Thoracic aorta (tissue), 2 donors: ENCODE measurements at places on chromosomes 3 and 15. TPM values are rescaled to one million over a fixed set of nuclear protein-coding genes. Genes with fewer than 3 reads are reported as not detected.
A peak's percentile ranks its signal among the peaks of the same experiment; 100 is the strongest.

DNA sequence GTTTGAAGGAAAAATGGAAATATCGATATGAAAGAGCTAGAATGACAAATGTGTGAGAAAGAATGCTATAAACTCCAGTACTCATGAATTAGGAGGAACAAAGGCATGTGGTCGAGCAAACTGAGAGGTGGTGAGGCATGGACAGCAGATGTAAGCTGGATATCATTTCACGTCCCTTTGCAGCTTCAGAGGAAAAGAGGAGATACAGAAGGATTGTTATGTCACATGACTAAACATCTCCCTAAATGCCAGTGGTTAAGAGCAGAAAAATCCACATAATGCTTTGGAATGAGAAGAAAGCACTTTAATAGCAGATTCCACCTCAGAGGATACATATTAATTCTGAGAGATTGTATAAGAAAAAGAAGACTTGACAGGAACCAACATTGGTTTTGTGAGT, 248.7 kb downstream of the ZIC4 start:
- DNase-seq = no peak

GRCh38 chr15:41997845-41998244, 23.0 kb downstream of the PLA2G4E start:
- DNase-seq = no peak

- DNase-seq = no peak
Observed at GRCh38 chr3:186315581-186316354, 46.3 kb downstream of the DGKG start.

- no peak for DNase-seq
Observed at GRCh38 chr3:175989161-175989560, 1130.0 kb downstream of the NAALADL2 start.

DNA sequence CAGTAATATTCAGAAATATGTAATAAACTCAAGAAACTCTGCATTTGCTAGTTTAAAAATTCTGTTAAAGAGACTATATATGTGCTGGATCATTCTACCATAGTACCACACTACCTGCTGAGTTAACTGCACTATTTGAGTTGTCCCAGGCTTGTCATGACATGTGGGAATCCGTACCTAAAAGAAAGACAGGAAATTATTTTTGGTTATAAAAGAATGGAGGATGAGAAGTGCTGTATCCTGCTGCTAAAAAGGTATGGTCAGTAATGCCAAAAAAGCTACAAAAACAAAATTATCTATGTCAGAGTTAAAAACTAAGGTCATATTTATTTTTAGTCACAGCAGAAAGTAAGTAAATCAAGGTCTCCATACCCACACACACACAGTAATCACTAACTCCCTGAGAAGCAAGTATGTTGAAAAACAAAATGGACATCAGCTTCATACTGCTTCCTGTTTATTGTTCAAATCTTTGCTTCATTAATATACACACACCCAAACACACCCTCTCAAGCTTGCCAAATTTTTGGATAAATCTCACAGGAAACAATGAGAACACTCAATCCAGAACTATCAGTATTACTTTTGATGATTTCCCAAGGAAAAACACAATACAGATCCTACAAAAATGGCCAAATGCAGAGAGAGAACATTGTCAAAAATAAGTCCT, 33.7 kb downstream of the DENND6A start:
- DNase-seq = no peak

- DNase-seq = no peak
Observed at GRCh38 chr3:100971798-100972197, 21.4 kb downstream of the ABI3BP start.

GRCh38 chr15:41512940-41513505, 604 bp downstream of the LTK start:
- DNase-seq = no peak

- no peak for DNase-seq
Observed at GRCh38 chr15:82072926-82073537, 27.2 kb upstream of the MEX3B start.

- no peak for DNase-seq
Observed at GRCh38 chr3:173912126-173912525, 514.6 kb downstream of the NLGN1 start.

GRCh38 chr15:69004011-69004410, 10.5 kb upstream of the NOX5 start:
- no peak for DNase-seq

- no peak for DNase-seq
Observed at GRCh38 chr15:67543348-67543718, 830 bp downstream of the MAP2K5 start.

DNA sequence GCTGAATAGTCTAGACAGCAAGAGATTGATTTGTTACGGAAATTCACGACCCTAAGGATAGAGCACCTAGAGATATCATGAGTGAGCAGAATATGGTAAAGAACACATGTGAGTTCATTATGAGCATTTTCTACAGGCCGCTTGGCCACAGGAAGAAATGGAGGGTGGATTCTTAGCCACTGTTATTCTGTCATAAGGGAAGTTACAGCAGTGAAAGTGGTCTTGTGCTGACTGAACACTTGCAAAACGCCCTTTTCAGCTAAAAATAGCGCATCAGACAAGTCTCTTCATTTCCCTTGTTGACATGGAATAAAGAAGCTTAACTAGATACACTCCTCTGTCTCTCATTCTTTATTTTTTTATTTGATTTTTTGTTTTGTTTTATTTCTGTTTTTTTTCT, 19.8 kb downstream of the DGKG start:
- DNase-seq = no peak

- DNase-seq = no peak
Observed at GRCh38 chr15:31483053-31483985, 156.7 kb downstream of the KLF13 start.

- no peak for DNase-seq
Observed at GRCh38 chr3:143002083-143002712, 828 bp downstream of the U2SURP start.

DNA sequence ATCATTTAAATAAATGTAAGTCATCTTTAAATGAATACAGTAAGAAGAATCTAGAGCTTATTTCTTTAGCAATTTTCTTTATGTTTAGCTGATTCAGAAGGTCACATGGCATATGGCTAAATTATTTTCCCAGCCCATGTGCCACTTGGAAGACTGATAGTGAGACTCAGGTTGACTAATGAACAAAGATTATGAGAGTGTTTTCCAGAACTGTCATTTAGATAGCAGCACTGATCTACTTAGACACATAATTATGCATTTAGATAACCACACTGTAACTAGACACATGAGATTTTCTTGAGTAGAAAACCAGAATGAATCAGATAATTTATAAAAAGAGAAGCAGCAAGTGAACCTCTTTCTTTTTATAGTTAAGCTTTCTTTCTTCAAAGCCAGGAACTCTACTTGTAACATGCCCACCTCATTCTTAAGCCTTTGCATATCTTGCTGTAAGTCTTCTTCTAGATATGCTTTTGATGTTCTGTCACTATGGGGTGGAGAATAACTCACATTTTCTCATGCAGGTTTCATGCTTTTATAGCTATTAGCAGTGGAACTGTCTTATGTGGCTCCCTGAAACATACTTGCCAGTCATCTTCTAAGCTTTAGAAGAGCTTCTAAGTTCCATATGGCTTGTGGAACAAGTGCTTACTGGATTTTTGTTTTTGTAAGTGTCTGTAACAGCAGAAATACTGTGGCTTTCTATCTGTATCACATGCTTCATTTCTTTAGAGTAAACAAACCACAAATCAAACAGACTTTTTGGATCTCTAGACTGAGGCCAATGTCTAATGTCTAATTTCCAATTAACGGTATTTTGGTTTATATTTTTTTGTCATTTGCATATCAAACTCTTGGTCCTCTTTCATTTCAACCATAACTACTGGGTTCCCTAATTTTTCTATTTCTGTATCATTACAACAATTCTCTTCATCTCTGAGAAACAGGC, 101.4 kb downstream of the LMLN start:
- no peak for DNase-seq

DNA sequence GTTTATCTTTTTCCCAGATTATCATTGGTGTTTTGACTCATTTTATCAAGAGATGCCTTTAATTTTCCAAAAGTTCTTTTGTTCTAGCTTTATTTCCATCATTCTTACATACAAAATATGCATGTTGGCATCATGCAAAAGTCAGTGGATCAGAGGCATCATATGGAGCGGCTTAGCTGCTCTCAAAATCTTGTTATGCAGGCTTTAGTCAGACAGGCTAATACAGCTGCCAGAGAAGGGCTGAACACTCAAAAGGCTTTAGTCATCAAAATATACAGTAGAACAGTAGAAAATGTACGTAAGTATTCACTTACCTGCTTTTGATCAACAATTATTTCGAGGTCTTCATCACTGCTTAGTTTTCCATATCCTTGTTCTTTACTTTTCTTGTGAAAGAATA, 65.5 kb downstream of the PEX5L start:
- DNase-seq = no peak

DNA sequence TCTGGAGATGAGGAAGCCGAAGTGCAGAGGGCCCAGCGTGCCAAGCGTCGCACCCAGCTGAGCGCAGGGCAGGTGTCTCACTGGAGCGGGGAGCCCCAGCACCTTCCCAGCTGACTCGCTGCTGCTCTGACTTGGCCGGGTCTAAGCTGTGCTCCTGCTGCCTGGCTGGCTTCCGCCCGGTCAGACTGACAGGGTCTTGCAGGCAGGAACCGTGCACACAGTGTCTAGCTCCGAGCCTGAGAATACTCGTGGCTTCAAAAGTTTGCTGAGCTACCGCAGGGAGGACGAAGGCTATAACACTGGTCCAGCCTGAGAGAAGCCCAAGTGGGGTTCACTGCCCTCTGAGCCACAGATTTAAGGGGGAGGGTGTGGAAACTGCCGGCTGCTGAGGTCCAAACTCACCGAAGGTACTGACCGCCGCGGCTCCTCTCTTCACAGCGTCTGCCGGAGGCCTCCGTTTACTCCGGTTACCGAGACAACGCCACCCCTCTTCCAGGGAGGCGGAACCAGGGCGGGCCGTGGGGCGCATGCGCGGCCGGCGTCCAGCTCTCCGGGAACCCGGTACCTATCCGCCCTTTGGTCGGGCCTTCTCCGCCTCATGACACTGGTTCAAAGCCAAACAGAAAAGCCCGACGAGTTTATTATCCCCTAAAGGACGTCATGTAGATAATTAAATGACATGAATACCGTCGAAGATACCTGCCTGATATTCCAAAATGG, at the start of gene CFAP44:
Gene CFAP44, minus strand, starts transcription at position 443 of the 720 bp plus-strand sequence. CDS start 7,829 bp downstream, outside the sequence.
- no peak for DNase-seq

GRCh38 chr3:2362122-2362521, 263.5 kb downstream of the CNTN4 start:
- no peak for DNase-seq

GRCh38 chr3:111594781-111595180, 365 bp downstream of the ZBED2 start:
- no peak for DNase-seq

DNA sequence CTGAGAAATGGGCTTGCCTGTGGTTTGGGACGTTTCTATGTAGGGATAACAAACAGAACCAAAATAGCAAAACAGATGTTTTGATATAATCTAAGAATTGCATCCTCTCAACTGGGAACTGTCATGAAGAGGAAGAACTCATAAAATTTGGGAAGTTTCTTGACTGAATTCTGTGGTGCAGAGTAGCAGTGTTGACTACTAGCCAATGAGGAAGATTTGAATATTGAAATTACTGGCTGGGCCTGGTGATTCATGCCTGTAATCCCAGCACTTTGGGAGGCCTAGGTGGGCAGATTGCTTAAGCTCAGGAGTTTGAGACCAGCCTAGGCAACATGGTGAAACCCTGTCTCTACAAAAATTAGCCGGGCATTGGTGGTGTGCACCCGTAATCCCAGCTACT, 42.2 kb downstream of the ZNF609 start:
- DNase-seq = no peak

- DNase-seq = no peak
Observed at GRCh38 chr3:156358232-156358631, 196.7 kb downstream of the SSR3 start.

- peak; percentile 49 for DNase-seq
Observed at GRCh38 chr15:84654689-84655453, 788 bp upstream of the WDR73 start.

DNA sequence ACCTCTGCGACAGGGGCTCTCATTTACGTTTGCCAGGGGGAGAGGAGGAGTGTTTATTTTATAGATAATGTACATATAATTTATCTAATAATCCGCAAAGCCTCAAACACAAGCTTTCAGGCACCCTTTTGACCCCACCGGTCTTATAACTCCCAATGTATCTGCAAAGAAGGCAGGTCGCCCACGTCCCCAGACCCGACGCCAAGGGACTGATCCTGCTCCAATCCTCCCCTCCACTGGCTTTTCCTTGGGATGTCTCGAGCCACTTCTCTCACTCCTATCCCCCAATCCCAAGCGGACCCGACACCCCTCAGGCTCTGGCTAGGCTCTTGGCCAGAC, 452 bp downstream of the DCP1A start:
- no peak for DNase-seq

DNA sequence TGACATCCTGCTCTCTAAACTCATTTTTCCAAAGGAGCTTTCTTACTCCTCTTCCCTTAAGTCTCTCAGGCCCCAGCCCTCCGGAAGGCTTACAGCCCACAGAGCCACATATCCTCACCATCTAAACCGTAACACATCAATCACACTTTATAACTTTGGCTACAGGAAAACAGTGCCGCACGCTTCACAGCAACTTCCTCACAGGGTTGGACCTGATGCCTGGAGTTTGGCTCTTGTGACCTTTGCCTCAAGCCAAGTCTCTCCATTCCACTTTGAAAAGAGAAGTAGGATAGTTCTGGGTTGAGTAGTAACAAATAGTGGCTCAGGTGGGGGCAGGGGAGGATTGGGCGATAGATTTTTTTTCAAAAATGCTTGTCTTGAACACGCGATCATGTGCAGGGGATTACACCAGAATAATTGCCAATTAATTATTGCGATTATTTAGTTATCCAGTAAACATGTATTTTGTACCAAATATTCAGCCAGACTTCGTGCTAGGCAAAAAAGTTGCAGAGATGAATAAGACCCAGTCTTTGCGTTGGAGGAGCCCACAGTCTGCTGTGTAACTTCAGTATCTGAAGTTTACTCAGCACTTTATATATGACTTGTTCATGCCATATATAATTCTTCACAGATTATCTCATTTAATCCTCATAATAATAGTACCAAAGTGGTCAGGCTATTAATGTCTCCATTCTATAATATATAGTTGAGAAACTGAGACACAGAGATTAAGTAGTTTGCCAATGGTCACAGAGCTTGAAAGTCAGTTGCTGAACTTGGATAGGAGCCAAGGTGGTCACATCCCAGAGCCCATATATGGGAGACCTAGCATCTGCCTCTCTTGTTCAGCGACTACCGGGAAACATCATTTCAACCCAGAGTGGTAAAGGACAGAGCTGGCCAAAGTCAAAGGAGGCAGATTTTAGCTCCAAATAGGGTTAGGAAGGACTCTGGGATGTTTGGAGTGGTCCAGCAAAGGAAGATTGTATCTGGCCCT, 2.4 kb upstream of the ETV5 start:
- no peak for DNase-seq

GRCh38 chr3:128388932-128389331, 77.8 kb downstream of the DNAJB8 start:
- DNase-seq = no peak

The MYRIP gene
- 5.1 TPM for total RNA-seq

The POLQ gene
- total RNA-seq = 0.42 TPM

The TGM5 gene
- not detected for total RNA-seq

The LINGO1 gene
- total RNA-seq = 4.6 TPM

The DCBLD2 gene
- 37.4 TPM for total RNA-seq

The LIPH gene
- total RNA-seq = 2.0 TPM

The SLC6A11 gene
- not detected for total RNA-seq

The PPP1R14D gene
- total RNA-seq = not detected

The UCN2 gene
- total RNA-seq = 3.0 TPM

The VWA5B2 gene
- not detected for total RNA-seq

The UBAP1L gene
- 3.7 TPM for total RNA-seq

The CYP1A2 gene
- not detected for total RNA-seq

The MEGF11 gene
- not detected for total RNA-seq
